ENCODE measurements at places on chromosomes 16 and 17.

GRCh38 chr17:73901661-73902415 lies 257.6 kb upstream of the SDK2 start:
- DNase-seq, result peak; percentile 42

- no peak for DNase-seq
These were observed 12.5 kb upstream of the CCL1 start for GRCh38 chr17:34375426-34375997.

DNA sequence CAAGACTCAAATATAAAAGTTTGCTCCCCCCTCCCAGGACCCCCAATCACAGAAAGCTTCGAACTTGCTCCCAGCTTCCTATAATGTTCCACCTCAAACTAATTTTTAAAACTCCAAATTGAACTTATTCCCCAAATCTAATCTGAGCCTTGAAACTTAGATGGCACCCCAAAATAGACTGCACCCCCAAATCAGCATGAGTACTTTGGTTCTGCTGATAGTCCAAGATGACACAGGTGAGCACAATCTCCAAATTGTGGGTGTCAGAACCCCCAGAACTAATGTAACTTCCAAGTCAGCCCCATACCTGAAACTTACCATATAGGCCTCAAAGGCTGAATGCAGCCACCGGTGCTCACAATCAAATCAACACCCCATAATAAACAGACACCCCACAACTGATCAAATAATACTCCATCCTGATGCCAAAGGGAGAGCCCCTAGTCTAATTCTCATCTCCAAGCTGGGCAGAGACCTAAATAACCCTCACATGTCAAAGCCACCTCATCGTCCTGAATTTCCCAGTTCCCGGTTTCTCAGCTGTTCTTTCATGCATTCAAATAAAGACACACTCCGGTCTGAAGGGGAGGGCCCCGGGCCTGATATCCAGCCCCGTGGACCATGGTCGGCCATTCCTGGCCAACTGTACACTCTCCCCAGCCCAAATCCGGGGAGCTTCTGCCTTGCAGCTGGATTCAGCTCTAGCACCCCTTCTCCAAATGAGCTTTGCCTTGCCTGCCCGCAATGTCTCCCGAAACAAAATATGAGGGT lies 1.8 kb upstream of the BCL6B start:
- no peak for DNase-seq

- peak; percentile 58 for DNase-seq
These were observed 143.2 kb downstream of the SOCS1 start for GRCh38 chr16:11112723-11113348.

GRCh38 chr16:68332411-68333121 lies 21.7 kb downstream of the PRMT7 start:
- no peak for DNase-seq

DNA sequence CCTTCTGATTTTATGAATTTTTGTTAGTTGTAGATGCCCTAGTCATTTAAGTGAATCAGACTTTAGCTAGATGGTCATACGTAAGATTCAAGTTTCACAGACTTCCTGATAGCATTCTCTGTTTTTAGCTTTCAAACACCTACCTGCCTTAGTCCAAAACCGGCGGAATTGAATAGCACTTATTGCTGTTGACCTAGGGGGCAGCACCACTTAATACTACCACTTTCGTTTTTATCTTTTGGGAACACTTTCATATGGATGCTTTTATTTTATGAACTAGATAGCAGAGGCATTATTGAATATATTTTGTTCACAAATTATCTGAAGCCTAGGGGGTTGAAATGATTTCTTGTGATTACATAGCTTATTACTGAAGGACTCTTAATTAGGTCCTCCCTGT lies 31.5 kb downstream of the TADA2A start:
- no peak for DNase-seq

DNA sequence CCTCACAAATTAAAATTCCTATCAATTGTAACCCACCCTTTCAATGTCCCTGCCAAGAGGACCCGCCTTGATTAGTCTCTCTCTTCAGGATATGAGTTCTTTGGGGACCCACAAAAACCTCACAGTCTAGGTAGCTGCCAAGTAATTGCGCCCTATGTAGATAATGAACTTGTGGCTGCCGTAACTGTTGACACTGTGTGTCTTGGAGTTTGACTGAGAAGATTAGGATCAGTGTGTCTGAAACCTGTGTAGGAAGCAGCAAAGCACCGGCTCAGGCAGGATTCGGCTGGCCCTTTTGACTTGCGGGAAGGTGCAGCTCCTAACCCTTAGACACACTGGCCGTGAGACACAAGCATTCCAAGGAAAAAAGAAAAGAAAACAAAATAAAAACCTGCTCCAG lies 17.8 kb upstream of the SLC6A4 start:
- DNase-seq, result no peak

GRCh38 chr17:12866244-12866643 lies 76.9 kb downstream of the ARHGAP44 start:
- DNase-seq, result no peak

GRCh38 chr16:57634171-57634570 lies 5.7 kb downstream of the ADGRG1 start:
- DNase-seq, result no peak

- DNase-seq, result no peak
These were observed 36.4 kb upstream of the CORO6 start for GRCh38 chr17:29659155-29659554.

- DNase-seq, result peak; percentile 88
These were observed 2.9 kb downstream of the CTRL start for GRCh38 chr16:67928561-67929364.

DNA sequence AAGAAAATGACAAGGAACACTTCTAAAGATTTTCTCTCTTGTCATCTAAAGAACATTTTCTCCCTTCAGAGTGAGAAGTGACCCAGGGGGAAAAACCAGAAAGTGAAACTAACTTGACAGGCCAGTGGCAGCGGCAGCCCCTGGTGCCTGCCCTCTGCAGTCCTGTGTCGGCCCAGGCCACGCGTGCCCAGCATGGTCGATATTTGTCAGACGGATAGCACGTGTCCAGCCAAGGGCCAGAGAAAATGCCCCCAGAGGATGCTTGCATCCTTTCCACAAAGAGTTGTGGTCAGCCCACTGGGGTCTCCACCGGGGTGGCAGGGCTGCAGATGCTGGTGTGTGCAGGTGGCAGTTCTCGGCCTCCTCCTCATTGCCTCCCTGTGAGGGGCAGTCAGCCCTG lies 176.6 kb downstream of the RAB11FIP4 start:
- no peak for DNase-seq

DNA sequence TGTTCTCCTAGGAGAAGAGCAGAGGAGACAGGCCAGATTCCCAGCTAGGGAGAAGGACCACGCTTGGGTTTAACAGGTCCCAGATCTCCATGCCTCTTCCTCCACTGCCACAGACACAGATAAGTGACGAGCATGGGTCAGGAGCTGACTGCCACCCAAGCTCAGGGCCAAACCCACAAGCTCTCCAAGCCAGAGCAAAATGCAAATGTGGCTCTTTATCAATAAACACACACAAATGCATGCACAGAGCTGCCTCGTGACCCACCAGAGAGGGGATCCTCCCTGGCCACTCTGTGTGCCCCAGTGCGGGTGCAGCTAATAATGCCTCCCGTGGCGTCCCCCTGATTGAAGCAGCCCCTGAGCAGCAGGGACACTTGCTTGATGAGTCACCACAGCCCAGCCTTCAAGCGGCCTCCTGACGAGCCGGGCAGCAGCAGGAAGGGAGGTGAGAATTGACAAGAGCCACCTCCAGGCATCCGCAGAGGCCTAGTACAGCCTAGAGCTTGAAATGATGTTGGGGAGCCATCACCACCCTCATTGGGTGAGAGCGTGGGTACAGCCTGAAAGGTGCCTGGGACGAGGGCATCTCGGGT lies 143.9 kb downstream of the CCDC182 start:
- peak; percentile 52 for DNase-seq

GRCh38 chr16:89561884-89562599 lies 1.6 kb downstream of the RPL13 start:
- no peak for DNase-seq

- DNase-seq, result no peak
These were observed 16.3 kb downstream of the MPP3 start for GRCh38 chr17:43816336-43817320.

DNA sequence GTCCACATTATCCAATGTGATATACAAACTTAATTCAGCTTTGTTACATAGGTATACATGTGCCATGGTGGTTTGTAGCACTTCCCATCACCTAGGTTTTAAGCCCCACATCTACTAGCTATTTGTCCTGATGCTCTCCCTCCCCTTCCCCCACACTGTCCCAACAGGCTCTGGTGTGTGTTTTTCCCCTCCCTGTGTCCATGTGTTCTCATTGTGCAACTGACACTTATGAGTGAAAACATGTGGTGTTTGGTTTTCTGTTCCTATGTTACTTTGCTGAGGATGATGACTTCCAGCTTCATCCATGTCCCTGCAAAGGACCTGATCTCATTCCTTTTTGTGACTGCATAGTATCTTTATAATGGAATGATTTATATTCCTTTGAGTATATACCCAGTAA lies 196.7 kb downstream of the CDH11 start:
- no peak for DNase-seq

GRCh38 chr17:58250344-58251011 lies 12.1 kb downstream of the LPO start:
- DNase-seq, result no peak

GRCh38 chr16:17598968-17599367 lies 128.2 kb upstream of the XYLT1 start:
- DNase-seq, result no peak

DNA sequence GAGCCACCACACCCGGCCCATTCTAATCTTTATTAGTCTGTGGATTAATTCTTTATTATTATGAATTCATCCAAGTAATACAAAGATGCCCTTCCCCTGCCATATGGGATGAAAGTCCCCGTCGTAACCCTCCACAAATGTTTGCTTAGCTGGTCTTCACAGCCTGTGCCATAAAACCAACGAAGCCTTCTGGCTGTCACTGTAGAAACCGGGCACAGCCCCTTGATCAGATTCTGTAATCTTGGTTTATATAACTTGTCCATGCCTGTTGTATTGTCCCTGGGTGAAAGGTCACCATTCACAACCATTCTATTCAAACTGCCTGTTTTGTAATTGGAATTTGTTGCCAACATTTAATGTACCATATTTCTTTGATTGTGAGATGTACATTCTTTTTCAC lies 66.5 kb downstream of the ATP2C2 start:
- no peak for DNase-seq

- DNase-seq, result peak; percentile 63
These were observed 41.8 kb downstream of the IL4R start for GRCh38 chr16:27355610-27356009.

GRCh38 chr17:28335959-28336871 lies 654 bp downstream of the TNFAIP1 start:
- DNase-seq, result no peak

DNA sequence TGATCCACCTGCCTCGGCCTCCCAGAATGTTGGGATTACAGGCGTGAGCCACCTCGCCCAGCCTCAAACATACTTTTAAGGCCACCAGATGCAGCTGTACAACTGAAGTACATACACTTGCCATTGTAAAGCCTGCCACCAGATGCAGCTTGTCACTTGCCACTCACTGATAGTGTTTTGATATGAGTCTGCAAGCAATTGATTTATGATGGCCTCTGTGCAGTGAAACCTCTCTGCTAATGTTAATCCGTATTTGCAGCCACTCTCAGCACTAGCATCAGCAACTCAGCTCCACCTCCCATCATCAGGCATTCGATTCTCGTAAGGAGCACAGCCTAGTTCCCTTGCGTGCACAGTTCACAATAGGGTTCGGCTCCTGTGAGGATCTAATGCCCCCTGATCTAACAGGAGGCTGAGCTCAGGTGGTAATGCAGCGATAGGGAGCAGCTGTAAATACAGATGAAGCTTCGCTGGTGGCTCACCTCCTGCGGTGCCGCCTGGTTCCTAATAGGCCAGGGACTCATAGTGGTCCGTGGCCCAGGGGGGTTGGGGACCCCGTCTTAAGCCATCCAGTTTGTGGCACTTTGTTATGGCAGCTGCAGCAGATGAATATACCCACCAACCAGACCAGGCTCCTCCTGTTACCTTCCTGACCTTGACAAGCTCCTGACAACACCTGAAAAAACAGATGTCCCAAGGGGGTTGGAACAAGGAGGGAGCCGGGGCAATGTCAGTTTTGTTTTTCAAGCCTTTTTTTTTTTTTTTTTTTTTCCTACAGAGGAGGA lies 1.3 kb upstream of the HERPUD1 start:
- DNase-seq, result no peak

GRCh38 chr17:64002658-64003525 lies 4.7 kb downstream of the PRR29 start:
- DNase-seq, result no peak

All from stimulated activated CD8-positive, alpha-beta memory T cell treated with anti-CD3 and anti-CD28 coated beads, Interleukin-4, amount 100 ng/mL, for 48 hours (primary cell).